GM23338 (cell line): ENCODE measurements at places on chromosomes 4 and X. TPM values are rescaled to one million over a fixed set of nuclear protein-coding genes. Genes with fewer than 3 reads are reported as not detected.

LANCL3 gene
- 0.11 and 0.26 TPM in 2 replicates for polyA plus RNA-seq

SEL1L3 gene
- polyA plus RNA-seq = 17.1 and 19.3 TPM in 2 replicates

OPHN1 gene
- 2.2 and 2.9 TPM in 2 replicates for polyA plus RNA-seq

TCEAL7 gene
- 17.2 and 20.2 TPM in 2 replicates for polyA plus RNA-seq

CENPVL1 gene
- polyA plus RNA-seq = 2.3 and 2.9 TPM in 2 replicates

PFKFB1 gene
- polyA plus RNA-seq = not detected in 2 replicates

RNF212 gene
- 17.0 and 19.7 TPM in 2 replicates for polyA plus RNA-seq

PCDH7 gene
- polyA plus RNA-seq = 2.4 and 2.7 TPM in 2 replicates

ELF4 gene
- 0.42 and 0.50 TPM in 2 replicates for polyA plus RNA-seq

UGT8 gene
- polyA plus RNA-seq = 12.3 and 14.9 TPM in 2 replicates

SH2D1A gene
- polyA plus RNA-seq = 0.09 TPM in 1 of 2 replicates, not detected in the other

TBX22 gene
- polyA plus RNA-seq = 0.35 and 0.52 TPM in 2 replicates

POU3F4 gene
- polyA plus RNA-seq = 1.4 and 1.5 TPM in 2 replicates
